A172 (cell line): ENCODE measurements at places on chromosomes 7 and 10.

GRCh38 chr10:77226853-77227565 is 410.6 kb downstream of the KCNMA1 start:
- DNase-seq = peak; percentile 22

GRCh38 chr10:22434521-22434920 is 89.2 kb downstream of the SPAG6 start:
- peak; percentile 62 for DNase-seq

GRCh38 chr7:123270570-123270969 is 70.8 kb upstream of the SLC13A1 start:
- no peak for DNase-seq

DNA sequence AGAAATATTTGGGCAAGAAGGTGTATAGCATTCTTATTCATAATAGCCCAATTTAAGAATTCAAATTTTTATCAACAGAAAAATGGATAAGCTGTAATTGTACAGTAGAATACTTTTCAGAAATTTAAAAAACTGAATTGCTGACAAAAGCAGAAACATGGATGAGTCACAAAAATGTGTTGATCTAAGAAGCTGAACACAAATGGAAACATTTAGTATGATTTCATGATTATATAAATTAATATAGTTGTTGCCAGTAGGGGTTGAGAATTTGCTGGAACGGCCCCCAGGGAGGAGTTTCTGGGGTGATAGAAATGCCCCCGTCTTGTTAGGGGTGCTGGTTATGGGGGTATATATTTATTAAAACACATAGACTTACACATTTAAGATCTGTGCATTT is 179.1 kb downstream of the KLF6 start:
- no peak for DNase-seq

DNA sequence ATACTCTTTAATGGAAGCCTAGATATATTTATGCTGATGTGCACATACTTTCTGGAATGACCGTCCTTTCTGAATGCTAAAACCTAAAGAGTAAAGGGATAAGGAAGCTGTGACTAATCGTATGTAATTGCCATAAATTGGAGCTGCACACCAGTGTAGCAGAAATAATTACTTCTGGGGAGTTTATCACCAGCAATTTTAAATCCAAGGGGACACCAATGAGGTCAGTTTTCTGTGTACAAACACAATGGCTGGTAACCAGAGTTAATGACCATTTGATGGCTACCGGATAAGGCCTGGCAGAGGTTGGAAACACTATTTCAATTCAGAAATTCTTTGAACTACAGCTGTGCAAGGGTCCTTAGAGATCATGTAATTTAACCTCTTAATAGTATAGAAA is 670.1 kb downstream of the REEP3 start:
- no peak for DNase-seq

- no peak for DNase-seq
These were observed 150.0 kb upstream of the PRR15 start for GRCh38 chr7:29413626-29414136.

GRCh38 chr7:124322561-124322960 is 289.7 kb upstream of the TMEM229A start:
- DNase-seq = peak; percentile 45

DNA sequence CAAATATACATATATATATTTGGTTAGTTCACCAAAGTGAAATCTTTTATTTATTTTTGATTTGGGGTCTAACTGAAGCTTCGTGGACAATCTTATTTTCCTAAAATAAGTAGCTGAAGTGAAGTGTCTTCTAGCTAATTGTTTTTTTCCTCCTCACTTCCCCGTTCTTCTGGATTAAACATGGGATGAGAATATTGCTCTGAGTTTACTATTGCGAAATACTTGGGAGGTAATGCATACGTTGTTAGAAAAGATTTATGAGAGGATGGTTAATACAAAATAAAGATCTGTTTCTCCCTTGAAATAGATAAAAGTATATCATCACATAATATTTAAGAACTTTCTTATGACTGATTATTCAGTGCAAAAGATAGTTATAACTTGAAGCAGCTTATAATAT is 228.3 kb upstream of the TPK1 start:
- no peak for DNase-seq

GRCh38 chr7:4820967-4821471 is 40.8 kb downstream of the PAPOLB start:
- no peak for DNase-seq

DNA sequence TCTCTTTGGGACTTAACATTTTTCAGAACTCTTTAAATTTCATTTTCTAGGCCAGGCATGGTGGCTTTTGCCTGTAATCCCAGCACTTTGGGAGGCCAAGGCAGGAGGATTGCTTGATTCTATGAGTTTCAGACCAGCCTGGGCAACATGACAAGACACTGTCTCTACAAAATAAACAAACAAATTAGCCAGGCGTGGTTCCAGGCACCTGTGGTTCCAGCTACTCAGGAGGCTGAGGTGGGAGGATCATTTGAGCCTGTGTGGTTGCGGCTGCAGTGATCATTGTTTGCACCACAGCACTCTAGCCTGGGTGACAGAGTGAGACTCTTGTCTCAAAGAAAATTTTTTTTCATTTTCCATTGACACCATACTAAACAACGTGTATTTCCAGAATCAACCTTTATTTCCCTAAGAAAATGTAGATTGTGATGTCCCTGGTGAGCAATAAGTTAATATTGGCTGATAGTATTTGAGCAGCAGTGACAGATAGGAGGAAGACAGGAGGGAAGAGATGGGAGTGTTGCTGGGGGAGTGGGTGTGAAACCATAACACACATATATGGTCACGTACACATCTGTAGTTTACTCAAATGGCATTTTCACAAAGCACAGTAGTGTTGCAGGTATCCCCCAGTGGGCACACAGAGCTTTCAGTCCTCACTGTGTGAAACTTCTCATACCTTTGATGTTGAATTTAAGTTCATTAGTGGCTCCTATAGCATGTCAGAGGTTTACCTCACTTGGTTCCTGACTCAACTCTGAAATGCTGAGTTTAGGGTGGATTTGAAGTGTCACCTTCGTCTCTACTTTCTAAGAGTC is 205.6 kb downstream of the AUTS2 start:
- DNase-seq = no peak

GRCh38 chr10:130369645-130370381 is 233.6 kb downstream of the GLRX3 start:
- DNase-seq = no peak

DNA sequence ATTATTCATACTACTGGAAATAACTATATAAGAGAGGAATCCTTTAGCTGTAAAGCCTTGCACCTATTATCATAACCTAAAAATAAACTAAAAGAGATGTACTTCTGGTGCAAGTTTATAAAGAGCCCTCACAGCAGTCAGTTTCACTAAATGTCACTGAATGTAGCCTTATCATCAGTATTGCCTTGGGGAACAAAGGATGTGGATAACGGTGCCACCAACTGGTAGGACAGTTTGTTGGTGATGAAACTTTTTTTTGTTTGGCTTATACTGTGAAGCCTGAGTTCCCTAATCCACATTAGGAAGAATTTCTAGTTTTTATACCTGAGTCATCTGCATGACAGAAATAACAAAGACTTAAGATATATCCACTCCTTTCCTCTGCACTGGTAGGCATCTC is 117.9 kb upstream of the COL1A2 start:
- peak; percentile 54 for DNase-seq

DNA sequence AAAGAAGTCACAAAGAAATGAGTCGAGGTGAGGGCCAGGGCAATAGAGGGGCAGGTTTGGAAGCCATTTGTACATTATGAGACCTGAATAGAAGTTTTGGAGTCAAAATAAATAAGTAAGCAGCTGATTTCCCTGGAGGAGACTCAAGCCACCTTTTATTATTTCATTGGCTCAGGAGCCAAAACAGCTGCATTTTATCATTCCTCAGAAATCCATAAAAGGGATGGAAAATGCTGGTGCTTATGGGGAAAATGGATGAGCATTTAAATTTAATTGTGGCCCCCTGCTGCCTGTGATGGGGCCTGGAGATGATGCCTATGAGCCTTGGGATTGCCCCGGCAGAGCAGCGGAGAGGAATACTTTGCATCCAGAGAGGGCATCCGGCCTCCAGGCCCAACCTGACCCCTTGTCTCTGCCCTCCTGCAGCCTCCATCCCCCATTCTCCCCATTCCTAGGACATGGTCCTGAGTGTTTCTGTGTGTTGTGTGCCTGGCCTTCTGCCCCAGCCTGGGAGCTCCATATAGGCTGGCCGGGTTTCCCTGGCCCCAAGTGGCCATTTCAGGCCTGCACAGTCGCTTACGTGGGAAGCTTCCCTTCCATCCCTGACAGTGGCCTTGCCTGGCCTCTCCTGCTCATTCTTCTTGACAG is 296.8 kb upstream of the ZMIZ1 start:
- DNase-seq = no peak

DNA sequence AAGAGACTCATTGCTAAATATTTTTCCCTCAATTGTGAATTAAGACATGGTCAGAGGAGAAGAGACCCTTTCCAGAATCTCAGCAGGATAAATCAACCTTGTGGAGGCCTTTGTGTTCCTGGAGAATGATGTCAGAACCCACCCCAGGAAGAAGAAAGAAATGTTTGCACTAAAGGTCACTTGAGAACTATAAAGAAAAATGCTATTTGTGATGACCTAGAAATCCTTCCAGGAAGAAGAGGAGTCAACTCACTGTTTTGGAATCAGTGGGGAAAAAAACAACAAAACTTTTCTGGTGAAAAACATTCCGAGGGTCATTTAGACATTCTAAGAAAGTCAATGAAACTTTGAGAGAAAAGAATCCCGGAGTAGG is 129.1 kb upstream of the ANKRD1 start:
- no peak for DNase-seq

GRCh38 chr7:15686957-15687545 is 568 bp upstream of the MEOX2 start:
- DNase-seq = no peak

GRCh38 chr10:60429084-60429849 is 39.6 kb upstream of the ANK3 start:
- no peak for DNase-seq

DNA sequence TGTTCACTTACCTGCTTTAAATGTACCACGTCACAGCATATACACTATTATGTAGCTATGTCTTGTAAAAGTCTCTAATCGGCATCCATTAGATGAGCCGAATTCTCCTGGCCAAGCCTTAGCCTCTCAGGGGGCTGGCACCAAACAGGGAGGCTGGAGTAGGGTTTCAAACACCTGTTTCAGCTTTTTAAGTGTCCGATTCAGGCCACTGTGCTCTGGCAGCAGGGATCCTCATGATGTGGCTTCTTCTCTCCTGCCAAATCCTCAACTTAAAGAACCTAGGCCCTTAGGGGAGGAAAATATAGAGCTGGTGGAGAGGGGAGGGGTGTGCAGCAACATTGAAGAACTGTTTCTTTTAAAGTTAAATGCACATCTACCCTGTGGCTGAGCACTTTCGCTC is 68.5 kb upstream of the NFKB2 start:
- DNase-seq = no peak

- no peak for DNase-seq
These were observed 20.7 kb downstream of the TSPAN13 start for GRCh38 chr7:16774294-16774693.

DNA sequence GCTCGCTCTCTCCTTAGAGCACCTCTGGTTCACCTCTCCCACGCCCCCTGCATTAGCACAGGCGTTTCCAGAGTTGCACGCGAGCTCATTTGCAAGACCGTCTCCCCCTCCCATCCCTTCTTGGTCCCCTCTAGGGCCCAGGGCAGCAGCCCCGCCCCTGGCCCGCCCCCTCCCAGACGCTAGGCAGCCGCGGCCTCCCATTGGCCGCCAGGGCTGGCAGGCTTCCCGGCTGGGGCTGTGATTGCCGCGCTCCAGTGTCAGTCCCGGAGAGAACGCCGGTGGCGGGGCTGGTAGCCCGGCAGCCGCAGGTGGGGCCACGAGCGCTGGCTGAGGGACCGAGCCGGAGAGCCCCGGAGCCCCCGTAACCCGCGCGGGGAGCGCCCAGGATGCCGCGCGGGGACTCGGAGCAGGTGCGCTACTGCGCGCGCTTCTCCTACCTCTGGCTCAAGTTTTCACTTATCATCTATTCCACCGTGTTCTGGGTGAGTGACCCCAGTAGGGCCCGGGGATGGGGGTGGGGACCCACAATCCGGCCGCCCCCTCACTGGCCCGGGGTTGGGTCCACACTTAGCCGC is at the start of gene TSPAN15:
Gene TSPAN15 (plus strand): TSS at position 257 of the 575 bp plus-strand sequence. CDS start 130 bp downstream, at position 387.
- DNase-seq = peak; percentile 64

DNA sequence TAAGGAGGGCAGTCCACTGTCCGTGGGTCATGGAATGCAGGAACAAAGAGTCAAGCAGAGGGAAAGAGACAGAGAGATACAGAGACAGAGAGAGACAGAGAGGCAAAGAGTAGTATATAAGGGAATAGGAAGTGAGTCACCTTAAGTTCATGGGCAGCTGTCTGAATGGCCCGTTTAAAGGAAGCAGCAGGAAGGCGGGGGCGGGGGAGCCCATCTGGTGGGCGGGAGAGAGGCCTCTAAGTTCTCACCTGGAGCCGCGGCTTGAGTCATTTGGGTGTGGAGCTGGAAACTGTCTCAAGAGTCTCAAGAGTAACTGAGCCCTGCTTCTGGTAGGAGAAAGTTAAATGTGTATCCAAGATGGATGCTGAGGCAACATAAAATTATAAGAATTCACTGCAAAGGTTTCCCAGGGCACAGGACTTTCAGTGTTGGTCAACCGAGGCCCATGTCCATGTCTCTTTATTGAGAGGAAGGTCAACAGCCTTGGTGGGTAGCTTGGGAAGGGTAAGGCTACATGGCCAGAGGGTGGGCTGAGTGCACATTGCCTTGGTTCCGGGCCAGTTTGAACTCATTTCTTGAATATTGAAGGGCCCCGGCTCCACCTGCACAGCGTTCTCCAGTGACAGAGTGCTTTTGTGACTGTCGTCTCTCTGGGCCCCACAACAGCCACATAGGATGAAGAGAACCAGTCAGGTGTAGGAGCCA is 85.5 kb upstream of the CACUL1 start:
- peak; percentile 83 for DNase-seq

DNA sequence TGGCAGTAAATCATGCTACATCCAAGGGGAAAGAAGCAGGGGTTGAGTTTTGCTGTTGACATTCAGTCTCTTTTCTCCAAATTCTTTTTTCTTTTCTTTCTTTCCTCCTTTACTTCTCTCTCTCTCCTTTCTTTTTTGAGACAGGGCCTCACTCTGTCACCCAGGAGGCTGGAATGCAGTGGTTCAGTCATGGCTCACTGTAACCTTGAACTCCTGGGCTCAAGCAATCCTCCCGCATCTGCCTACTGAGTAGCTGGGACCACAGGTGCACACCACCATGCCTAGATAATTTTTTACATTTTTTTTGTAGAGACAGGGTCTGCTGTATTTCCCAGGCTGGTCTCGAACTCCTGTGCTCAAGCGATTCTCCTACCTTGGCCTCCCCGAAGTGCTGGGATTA is 35.2 kb downstream of the SBDS start:
- no peak for DNase-seq
